IPS DF 6.9 (cell line): ENCODE measurements at places on chromosomes 2 and 18.

- no peak for DNase-seq
These were observed 105.0 kb downstream of the UGGT1 start for GRCh38 chr2:128196026-128196425.

DNA sequence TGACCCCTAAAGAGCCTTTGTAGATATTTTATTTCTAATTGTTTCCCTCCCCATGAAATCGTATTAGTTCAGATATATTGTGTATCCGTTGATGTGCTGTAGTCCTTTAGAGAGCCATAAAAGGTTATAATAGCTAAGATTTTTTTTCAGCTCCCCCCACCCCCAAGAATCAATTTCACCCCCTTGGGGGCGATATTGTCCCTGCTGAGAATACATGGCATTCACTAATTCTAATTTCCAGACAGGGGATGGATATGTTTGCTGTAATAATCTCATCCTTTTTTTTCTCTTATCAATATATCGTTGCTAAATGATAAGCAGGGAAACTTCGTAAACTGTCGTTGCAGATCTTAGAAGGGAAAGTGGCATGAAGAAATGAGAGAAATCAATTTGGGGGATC lies 530.7 kb downstream of the TMEM182 start:
- DNase-seq, result no peak

DNA sequence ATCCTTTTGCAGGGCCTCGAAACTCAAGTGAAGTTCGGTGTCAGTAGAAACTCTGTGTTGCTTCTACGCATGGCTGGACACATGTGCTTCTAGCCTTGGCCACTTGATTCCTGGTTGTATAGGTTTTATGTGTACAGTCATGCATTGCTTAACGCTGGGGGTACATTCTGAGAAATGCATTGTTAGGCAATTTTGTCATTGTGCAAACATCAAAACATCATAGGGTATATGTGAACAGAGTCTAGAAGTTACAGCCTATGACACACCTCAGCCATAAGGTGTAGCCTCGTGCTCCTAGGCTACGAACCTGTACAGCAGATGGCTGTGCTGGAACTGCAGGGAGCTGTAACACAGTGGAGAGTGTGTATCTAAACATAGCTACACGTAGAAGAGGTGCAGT lies 39.4 kb downstream of the TMEM18 start:
- DNase-seq, result no peak

DNA sequence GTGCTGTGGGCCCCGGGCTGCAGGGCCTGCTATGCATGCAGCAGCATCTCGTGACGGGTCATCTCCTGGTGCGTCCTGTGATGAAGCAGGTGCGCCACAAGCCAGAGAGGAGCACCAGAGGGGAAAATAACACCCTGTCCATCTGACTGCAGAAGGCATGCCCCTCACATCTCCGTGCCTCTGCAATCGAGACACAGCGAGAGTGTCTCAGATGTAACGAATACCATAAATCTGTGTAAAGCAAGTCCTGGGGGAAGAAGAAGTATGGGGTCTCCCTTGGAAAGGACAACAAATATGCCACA lies 137.5 kb downstream of the PTGR3 start:
- no peak for DNase-seq

DNA sequence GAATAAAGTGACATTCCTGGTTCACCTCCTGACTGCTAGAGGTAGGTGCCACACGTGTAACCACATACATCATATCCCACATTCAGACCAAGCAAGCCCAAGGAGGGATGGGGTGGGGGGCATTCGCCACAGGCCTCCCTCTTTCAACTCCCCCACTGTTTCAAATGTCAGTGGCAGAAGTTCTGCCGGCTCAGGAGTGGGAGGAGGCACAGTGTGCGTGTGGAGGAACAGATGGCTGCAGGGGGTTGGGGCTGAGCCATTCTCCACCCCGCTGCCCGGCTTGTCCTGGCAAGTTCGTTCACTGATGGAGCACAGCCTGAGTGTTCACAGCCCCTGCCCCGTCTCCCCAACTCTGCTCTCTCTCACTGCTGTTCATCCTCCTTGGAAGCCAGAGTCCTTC lies 75.4 kb upstream of the TANC1 start:
- no peak for DNase-seq

- DNase-seq, result no peak
These were observed 90.1 kb downstream of the ACVR1 start for GRCh38 chr2:157785866-157786662.

GRCh38 chr2:151973901-151974199 lies 125.0 kb downstream of the CACNB4 start:
- peak; percentile 20 for DNase-seq

GRCh38 chr2:120455390-120455789 lies 109.5 kb downstream of the INHBB start:
- no peak for DNase-seq

GRCh38 chr2:85771486-85771885 lies 17.7 kb downstream of the ATOH8 start:
- no peak for DNase-seq

GRCh38 chr18:63255435-63255834 lies 64.1 kb downstream of the BCL2 start:
- no peak for DNase-seq

DNA sequence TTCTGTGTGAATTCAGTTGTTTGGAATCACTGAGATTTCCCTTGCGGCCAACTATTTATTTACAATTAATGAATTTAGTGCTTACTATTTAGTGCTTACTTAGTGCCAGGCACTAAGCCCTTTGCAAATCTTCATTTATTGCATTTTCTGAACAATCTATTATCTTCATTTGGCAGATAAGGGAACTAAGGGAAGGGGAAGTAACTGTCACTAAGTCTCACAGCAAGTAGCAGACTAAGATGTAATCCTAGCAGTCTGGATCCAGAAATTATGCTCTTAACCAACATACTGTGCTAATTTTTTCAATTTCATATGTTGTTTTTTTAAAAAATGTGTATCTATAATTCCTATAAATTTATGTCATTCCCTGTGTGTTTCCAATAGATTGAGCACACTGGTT lies 214.4 kb upstream of the EPC2 start:
- DNase-seq, result no peak

DNA sequence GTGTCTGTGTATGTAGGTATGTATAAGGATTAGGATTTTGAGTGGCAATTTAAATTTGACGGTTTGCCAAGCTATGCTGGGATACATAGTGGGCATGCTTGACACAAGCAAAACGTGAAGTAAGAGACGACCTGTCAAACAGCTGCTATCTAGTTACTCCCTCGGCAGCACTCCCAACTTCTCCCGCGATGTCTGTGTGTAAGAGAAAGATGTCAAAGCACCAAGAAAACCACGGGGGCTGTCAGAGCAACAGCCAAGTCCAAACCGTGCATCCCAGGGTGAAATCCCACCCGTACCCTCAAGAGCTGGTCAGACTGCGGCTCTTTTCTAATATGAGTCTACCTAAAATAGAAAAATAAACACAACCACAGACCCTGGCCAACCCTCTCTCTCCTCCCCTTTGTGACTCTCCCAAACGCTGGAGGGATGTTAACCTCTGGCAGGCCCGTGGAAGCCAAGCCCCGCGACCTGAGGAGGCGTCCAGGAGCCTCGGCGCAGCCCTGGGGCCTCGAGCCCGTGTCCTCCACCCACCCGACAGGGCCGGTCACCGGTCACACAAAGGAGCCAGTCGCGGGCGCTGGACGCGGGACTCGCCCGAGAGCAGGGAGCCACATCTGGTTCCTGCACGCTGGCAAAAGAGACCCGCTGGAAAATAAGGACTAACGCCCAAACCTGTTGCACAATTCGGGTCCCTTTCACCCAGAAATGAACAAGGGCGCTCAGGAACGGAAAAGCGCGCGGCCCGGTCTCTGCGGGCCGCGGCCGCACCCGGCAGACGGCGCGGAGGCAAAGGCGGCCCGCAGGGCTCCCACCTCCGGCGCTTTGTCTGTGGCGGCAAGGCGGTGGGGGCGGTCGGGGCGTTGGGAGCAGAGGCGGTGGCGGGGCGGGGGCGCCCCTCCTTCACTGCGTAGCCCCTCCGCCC lies 925 bp downstream of the SESTD1 start:
- no peak for DNase-seq

DNA sequence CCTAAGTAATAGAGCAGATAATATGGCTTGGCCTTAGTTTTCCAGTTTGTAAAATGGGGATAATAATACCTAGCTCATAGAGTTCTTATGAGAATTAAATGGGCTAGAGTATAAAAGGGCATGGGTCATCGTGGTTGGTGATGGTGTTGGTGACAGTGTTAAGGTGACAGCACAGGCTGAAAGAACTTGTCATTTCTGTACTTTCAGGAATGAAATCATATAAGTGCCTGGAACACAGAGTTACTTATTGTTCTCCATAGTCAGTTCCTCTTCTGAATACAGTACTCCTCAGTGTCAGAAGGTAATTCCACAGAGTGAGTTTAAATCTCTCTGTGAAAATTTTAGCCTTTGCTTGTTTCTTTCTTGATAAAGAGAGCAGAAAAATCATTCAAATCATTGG lies 42.4 kb downstream of the KIF5C start:
- no peak for DNase-seq

- no peak for DNase-seq
These were observed 66.9 kb downstream of the ATAD2B start for GRCh38 chr2:23859983-23860382.

- no peak for DNase-seq
These were observed 24.2 kb downstream of the ADI1 start for GRCh38 chr2:3494984-3495666.

DNA sequence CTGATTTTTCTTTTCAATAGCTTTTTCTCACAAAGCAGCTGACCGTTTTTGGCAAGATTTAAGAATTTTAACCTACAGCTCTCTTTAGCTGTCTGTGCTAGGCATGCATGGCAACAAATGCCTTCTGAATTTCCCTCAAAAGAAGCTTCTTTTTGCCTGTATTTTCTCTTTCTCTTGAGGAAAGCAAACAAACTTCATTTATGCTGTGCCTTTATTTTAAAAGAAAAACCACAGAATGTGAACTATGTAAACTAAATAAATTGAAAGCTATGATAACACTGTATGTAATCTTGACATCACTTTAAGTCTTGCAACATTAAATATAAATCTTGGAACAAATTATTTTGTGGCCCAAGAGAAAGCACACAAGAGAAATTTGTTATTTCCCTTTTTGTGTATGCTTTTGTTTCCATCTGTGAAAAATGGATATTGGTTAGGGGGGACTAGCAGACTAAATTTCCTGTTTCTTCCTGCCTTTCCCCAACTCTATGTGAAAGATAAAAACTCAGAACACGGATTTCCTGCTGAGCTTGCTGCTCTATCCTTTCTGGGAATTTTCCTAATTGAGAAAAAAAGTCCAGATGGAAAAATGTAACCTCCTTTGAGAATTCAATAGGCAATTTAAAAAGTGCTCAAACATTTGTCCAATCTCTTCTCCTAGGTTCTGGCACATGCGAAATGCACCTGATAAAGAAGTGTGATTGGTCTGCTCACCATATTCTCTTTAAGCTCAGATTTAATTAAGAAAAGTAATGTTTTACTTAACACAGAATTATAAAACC lies 20.9 kb upstream of the TFPI start:
- DNase-seq, result no peak

DNA sequence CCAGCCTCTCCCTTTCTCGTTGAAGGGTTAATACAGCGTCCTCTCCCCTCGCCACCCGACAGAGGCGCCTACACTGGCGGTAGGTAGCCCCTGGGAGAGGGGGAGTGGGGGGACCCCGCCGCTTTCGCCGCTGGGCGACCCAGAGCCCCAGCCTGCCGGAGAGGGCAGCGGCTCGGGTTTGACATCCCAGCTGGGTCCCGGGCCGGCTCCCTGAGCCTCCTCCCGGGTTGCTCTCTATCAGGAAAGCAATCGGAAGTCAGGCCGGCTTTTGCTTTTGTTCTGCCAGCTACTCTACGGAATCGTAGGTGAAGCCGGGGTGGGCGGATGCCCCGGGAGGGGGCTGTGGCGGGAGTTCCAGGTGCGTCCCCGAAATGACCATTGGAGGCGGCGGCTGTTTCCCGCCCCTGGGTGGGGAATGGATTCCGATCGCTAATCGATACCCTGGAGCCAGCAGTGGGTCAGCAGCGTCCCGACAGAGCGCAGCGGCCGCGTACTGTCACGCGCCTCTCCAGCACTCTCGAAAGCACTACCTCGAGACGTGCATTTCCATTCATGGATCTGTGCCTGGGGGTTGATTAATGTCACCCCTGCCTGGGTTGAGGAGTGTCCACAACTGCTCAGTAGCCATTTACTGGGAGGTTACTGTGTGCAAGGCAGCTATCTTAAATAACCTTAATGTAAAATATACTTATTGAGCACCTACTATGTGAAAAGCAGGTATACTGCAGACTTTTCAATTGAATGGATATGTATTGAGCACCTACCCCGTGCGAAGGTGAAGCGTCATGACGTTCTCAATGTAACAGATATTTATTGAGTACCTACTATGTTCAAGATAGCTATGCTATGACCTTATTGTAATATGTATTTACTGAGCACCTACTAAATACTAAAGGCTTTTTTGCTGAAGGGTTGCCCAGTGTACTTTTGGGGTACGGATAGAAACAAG lies 1.1 kb downstream of the MAPK4 start:
- no peak for DNase-seq

GRCh38 chr2:32061973-32062861 lies 1.1 kb upstream of the SPAST start:
- DNase-seq, result peak; percentile 18

DNA sequence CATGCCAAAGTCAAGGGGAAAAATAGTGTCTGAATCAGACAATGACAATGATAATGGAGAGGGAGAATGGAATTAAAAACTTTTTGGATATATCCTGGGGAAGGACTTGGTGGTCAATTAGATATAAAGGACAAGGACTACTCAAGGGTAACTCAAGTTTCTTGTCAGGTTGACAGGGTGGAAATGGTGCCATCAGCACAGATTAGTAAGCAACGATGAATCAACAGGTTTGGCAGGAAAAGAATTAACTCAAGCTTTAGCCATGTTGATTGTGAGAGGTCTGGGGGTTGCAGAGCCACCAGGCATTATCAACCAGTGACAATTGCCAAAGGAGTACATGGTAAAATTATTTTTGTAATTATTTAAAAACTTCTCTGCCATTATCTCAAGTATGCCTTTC lies 35.8 kb upstream of the SPATS2L start:
- DNase-seq, result no peak

DNA sequence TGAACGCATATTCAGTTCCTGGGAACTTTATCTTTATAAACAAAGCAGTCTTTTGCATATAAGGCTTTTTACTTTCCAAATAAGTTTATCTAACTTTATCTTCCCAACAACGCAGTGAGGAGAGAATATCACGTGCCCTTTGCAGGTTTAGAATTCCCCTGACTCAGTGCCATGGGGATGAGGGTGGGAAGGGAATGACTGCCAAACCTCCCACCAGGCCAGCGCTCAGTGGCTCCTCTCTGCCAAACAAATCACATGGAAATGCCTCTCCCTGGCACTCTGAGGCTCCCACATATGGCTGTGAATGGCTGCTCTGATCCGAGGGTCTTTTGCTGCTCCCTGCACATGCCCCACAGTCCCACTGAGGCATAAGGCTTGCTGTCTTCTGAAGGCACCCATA lies 158.3 kb downstream of the DNAH6 start:
- no peak for DNase-seq
